H1 (cell line): ENCODE measurements at places on chromosomes 4 and X.

DNA sequence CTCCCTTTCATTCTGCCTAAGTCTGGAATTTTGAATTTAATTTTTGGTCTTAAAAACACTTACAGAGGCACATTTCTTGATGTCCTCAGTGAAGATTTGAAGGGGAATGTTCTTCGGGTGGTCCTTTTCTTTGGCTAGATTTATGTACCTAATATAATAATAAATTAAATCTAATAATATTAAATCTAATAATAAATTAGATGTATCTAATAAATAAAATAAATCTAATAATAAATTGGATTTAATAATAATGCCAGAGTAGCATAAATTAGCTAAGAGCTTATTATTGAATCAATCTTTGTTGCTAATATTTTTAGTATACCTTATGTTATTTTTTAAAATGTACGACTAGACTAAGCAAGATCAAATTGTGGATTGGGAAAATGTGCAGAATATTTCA lies 39.8 kb downstream of the MAD2L1 start:
- DNase-seq: no peak

GRCh38 chr4:120316416-120316815 lies 249.8 kb upstream of the MAD2L1 start:
- no peak for DNase-seq

GRCh38 chr4:152478461-152479237 lies 57.2 kb downstream of the FBXW7 start:
- DNase-seq: no peak

GRCh38 chr4:174689618-174690017 lies 139.4 kb downstream of the GLRA3 start:
- no peak for DNase-seq

DNA sequence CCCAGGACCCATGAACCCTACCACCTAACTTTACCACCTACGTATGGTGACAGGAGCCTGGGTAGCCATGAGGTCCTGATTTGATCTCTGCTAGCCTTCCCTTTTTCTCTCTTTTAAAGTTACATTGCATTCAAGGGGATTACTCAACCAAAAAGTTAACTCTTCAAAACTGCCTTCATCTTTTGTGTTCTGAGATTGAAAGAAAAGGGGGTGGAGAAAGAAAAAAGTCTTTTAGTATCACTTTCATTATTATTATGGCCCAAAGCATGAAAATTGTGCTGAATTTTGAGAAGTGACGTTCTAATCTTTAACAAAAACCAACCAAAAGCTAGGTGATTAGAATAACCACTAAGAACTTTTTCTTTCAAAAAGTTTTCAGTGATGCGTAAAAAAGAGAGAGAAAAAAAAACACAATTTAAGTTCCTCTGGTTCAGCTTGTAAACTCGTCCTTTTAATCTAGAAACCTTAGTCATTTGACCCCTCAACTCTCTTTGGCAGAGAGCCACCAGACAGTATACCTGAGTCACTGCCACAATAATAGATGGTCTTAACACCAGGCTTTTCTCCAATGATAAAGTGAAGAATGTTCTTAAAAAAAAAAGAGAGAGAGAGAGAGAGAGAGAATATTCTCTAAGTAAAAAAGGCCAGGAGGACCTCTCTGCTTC lies 347.4 kb upstream of the FGF13 start:
- DNase-seq: no peak

DNA sequence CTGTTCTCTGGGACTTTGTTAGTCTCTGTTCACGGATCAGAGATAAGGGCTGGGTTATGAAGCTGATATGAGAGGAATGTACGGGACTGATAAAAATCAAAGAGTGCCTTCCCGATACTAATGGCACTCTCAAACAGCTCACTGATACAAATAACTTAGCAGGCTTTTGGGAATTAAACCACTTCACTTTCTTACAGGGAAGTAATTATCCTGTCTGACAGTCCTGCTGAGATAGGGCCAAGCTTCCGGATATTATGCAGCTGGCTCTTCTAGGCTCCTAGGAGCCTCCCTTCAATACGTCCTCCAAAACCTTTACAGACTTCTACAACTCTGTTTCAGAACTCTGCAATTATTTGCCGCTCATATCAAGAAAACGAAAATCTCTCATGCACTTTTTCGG lies 418.0 kb downstream of the NLGN4X start:
- DNase-seq: no peak

DNA sequence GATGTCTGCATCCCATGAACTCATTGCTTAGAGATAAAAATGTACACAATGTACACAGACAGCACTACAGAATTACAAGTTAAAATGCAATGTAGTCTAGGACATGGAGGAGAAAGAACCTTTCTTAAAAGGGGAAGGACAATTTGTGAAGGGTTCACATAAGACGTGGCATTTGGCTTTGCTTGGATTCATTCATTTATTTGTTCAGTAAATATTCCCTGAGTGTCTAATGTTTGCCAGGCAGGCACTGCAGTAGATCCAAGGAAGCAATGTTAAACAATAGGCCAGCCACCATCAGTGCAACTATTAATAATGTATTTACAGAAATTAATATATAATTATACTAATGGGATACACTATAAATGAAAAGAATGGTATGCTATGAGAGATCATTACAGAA lies 94.4 kb downstream of the GRIA2 start:
- no peak for DNase-seq

DNA sequence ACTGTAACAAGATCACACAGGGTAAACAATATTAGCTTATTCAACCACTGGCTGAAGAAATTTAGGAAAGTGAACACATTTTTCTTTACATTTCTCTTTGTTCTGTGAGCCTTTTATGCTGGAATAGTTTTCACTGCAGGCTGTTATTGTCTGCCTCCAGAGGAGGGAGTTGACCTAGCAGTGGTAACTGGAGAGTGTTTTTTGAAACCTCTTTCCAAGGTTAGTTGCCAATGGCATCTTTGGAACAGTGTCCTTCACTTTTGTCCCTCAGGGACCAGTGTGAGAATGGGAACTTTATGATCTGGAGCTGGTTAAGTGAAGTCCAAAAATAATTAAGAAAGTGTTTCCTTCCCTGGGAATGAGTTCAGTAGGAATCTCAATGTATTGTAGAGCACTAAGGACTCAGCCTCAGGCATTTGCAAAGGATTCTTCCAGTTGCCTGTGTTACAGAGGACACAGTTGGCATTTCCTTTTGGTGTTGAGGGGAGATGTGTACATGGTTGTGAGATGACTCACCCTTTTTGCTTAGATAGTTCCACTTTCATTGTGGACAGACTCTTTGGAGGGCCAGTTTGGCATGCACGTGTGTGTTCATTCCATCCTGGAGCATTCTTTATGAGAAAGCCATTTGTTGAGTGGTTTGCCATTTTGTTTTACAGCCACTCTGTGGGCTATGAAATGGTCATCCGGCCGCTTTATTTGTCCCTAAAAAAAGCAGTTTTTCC lies 61.3 kb downstream of the AR start:
- no peak for DNase-seq

DNA sequence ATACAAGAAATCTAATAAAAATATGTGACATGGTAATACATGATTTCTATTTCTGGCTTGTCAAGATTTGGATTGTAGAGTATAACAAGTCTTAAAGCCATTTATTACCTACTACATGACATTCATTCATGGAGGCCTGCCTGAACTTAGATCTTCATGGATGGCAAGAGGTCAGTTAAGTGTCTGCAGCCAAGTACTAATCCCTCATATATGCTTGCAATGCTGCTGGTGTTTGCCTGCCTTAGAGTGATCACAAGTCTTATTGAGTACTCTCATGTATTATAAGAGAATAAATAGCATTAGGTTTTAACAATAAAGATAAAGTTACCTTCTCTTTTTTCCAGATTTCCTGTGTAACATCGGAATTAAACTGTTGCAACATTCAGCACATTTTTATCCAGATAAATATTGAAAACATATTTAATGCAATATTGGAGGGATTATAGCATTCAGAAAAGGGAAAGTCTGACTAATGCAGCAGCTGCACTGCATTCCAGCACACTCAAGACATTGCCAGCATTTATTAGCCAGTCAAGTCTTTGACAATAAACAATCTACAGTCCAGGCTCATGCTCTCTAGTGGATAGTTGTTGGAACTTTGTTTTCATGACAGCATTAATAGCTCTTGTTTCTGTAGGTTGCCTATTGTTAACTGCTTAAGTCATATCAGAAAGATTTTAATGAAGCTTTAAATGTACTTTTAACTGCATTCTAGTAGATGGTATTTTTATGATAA lies 737.1 kb downstream of the FAT4 start:
- DNase-seq: no peak

- no peak for DNase-seq
Measured at GRCh38 chrX:45622538-45622937, 421.9 kb upstream of the DIPK2B start.

GRCh38 chr4:183057255-183057654 lies 41.8 kb upstream of the WWC2 start:
- no peak for DNase-seq

DNA sequence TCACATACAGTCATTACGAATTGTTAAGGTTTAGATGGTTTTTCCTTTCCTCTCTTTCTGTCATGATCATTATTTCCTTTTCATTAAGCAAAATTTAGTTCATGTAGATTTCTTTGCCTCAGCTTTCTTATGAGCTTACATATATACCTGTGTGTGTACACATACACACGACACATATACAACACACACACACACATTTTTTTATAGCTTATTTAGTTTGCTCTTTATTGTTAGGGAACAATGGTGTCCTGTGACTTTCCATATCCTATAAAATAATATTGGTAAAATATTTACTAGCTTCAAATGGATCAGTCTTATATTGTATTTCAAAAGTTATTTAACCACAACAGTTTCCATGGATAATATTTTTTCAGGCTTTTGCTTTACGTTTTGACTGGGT lies 840.7 kb downstream of the PCDH18 start:
- no peak for DNase-seq
